ENCODE measurements at places on chromosomes 4 and X.

DNA sequence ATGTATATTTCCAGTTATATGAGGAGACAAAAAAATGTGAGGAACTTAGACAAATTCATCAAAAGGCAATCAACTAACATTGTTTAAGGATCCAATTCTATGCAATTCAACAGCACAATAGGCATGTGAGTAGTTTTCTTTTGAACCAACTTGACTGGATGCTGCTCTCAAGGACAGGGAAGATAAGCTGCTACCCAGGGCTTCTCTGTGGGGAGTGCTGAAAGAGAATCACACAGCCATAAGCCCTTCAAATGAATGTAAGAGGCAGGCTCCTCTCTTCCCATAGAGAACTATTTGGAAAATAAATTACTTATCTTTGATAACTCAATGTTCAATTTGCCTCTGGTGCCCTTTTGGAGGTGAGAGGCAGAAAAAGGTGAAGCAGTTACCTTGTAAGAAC lies 1413.6 kb downstream of the PCDH7 start:
- no peak for DNase-seq

DNA sequence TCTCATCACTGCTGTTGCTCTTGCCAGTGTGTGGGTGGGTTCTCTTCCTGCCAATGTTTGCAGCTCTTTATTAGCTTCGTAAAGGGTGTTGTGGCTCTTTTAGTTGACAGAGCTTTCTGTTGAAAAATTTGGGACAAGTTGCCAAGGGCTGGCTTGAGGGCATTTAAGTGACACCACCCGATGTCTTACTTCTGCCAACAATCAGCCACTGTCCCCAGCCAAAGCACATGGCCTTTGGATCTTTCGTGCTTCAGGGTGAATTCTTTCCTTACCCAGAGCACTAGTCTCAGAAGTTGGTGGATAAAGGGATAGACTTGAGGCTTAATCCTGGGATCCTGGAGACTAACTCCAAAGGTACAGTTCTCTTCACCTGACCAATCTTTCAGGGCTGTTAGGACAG lies 113.6 kb downstream of the SOX3 start:
- no peak for DNase-seq

DNA sequence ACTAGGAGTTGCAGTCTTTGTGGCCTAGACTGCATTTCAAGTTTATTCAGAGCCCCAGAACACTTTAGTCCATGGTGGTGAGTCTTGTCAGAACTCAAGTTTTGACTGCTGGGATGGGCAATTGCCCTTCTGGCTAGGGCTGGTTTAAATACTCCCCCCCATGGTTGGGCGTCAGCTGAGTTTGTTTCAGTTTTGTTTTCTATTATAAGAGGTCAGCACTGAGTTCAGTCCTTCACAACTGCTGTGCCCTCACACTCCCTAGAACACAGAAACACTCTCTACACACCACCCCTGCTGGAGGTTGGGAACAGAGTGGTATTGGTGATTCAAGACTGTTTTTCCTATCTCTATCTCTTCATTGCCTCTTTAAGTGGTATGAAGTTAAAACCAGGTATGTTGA lies 217.0 kb downstream of the GUCY2F start:
- no peak for DNase-seq

DNA sequence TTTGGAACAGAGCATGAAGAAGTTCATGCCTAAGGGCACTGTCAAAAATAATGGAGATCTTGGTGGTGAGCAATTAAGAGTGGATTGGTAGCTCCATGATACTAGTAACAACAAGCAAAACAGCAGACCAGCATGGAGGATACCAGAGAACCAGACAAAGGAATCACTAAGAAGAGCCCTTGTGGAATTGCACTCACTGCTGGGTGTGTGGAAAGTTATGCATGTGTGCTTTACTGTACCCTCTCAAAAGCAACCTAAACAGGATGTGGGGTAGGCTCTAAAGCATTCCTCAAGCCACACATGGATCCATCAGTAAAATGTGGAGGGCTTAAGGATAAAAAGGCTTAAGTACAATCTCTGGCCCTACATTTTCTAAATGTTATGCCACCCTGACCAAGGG lies 69.5 kb downstream of the AR start:
- no peak for DNase-seq

- DNase-seq = no peak
Observed at GRCh38 chr4:74338792-74339333, 26.1 kb upstream of the EREG start.

DNA sequence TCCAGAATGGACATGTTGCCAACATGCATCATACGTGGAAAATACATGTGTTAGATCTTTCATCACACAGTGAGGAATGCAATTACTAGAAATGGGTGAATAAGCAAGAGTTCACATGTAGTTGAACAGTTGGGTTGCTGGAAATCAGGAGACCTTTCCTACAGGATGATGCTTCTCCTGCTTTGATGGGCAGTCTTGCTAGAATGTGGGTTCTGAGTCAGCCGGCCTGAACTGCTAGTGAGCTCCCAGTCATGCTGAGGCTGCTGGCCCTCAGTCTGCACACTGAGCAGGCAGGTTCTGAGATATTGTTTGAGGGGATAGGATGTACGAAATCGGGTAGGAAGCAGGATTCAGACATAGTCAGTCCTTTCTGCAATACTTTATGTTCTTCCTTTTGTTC lies 20.2 kb downstream of the MSL3 start:
- no peak for DNase-seq

- DNase-seq = no peak
Observed at GRCh38 chr4:47704693-47705325, 133.1 kb downstream of the CORIN start.

DNA sequence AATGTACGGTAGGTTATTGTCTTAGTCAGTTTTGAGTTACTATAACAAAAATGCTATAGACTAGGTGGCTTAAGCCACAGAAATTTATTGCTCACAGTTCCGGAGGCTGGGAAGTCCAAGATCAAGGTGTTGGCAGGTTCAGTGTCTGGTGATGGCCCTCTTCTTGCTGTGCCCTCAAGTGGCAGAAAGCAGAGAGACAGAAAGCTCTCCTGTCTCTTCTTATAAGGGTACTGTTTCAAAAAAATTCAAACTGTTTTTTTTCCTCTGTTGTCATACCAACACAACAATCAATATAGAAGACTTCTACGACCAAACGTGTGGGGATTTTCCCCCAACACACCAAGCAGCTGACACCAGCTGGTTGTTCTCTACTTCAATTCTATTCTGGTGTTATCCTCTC lies 53.4 kb downstream of the ADGRG4 start:
- no peak for DNase-seq

GRCh38 chrX:10104958-10105658 lies 51.7 kb upstream of the CLCN4 start:
- no peak for DNase-seq

GRCh38 chr4:41512136-41512535 lies 25.8 kb upstream of the LIMCH1 start:
- no peak for DNase-seq

- DNase-seq = no peak
Observed at GRCh38 chr4:182325848-182326255, 82.7 kb downstream of the TENM3 start.

DNA sequence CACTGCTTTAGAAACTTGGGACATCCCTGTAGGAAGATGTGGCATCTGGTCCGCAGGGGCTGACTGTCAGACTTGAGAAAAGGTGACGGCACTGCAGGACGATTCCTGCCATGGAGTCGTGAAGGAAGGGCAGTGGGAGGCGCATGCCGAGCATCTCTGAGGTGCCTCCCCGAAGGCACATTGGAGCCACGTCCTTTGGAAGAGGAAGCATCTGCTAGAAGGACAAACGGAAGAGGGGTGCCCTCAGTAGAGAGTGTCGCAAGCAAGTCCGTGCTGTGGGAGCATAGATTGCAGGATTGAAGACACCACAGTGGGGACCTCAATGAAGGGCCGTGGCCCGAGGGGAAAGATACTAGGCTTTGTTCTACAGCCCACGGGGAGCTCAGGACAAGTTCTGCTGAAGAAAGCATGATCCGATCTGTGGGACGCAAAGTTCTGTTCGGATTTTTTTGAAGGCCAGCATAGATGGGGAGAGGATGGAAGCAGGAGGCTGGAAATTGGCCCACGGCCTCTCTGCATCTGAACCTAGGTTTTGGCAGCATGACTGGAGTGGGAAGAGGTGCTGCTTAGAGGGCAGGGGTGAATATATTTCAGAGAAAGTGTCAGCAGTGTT lies 24.2 kb upstream of the HELT start:
- no peak for DNase-seq

- no peak for DNase-seq
Observed at GRCh38 chrX:121570072-121570841, 522.8 kb downstream of the GLUD2 start.

- no peak for DNase-seq
Observed at GRCh38 chr4:141079393-141079930, 53.8 kb downstream of the RNF150 start.

DNA sequence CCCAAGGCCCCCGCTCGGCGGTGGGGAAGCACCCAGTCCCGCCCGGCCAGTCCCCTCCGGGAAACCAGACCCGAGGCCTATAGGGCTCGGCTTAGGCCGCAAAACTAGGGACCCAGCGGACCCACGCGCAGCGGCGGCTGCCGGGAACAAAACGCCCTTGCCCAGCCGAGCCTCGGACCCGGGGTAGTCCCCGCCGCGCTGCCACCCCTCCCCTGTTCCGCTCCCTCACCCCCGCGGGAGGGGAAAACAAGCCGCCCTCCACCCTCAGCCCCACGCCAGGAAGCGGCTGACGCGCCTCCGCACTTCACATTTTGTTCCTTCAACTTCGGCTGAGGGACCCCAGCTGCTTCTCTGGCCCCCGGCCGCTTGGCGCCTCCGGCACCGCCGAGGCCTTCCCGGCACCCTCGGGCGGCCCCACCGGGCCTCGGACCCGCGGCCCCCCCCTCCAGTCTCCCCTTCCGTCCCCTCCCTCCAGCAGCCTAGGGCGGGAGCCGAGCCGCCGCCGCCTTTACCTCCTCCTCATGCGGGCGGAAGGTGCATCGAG lies 694 bp downstream of the PDS5A start:
- DNase-seq = no peak

DNA sequence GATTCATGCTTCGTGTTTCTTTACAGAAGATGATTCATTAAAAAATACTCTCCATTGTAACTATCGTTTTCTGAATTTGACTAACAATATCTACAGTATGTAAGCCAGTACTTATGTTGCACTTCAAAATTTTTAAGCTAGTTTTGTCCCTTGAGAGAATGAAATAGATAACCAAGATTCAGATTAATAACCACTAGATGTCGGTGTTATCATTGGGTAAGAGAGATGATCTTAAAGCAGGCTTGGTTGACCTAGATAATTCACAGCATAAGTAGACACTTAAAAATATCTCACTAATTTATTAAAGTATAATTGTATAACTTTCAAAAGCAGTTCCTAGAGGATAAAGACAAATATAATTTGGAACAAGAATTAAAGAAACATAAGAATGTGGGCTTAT lies 430.9 kb downstream of the C4orf33 start:
- no peak for DNase-seq

DNA sequence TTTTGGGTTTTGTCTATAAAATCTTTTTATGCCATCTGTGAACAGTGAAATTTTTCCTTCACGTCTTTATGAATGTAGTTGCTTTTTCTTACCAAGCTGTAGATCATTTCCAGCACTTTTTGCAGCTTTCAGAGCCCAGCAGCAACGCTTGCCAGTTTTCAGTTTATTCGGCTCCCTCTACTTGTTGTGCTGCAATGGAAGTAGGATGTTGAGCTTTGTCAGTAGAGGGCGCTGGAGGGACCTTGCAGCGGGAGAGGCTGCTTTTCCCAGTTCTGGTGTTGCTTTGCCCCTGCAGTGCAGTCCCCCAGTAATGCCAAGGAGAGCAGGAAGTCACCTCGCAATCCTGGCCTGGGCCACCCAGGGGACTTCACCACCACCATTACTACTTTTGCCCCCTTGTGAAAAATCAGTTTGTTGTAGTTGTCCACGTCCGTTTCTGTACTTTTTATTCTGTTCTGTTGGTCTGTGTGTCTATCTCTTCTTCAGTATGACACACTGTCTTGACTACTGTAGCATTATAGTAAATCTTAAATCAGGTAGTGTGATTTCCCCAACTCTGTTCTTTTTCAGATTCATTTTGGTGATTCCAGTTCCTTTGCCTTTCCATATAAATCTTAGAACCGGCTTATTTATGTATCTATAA lies 21.8 kb downstream of the CMC4 start:
- DNase-seq = no peak

DNA sequence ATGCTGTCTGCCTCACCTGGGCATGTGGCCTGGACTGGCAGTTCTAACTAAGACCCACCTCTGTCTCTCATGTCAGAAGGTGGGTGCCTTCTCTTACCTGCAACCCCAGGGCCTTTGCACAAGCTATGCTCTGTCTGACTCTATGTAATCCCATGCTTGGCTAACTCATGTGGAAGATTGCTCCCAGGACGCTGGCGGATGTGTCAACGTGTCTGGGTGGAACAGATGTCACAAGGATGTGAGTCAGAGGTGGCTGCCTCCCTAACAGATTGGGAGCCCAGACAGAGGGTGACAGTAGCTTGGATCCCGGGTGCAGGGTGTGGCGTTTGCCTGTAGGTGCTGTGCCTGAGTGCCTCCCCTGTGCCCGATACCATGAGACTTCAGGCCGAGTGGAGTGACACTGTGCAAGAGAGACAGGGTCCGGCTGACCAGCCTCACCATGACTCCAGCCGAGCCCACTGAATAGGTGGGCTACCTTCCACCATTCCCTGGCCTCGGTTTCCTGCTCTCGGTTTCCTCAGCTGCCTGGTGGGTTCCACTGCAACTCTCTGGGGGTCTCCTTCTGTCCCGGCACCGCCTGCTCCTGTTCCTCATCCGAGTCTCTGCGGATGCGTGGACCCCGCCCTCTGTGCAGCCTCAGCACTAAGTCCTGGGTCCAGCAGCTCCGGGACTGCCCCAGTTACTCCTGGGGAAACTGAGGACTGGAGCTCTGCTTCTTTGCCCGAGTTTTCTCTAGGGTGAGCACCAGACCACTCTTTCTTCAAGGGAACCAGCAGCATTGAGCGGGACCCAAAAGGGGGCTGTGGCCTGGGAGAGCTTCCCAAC lies 11.0 kb downstream of the SH3BP2 start:
- DNase-seq = no peak

- peak; percentile 27 for DNase-seq
Observed at GRCh38 chrX:69185141-69185540, 19.9 kb upstream of the PJA1 start.

- DNase-seq = no peak
Observed at GRCh38 chr4:73438582-73439215, 2.7 kb downstream of the AFP start.

GRCh38 chr4:96649536-96649935 lies 809.6 kb downstream of the PDHA2 start:
- no peak for DNase-seq

All from vagina (tissue), 2 donors.